NCI-H1105 (cell line): ENCODE measurements at places on chromosomes 7 and 10.

DNA sequence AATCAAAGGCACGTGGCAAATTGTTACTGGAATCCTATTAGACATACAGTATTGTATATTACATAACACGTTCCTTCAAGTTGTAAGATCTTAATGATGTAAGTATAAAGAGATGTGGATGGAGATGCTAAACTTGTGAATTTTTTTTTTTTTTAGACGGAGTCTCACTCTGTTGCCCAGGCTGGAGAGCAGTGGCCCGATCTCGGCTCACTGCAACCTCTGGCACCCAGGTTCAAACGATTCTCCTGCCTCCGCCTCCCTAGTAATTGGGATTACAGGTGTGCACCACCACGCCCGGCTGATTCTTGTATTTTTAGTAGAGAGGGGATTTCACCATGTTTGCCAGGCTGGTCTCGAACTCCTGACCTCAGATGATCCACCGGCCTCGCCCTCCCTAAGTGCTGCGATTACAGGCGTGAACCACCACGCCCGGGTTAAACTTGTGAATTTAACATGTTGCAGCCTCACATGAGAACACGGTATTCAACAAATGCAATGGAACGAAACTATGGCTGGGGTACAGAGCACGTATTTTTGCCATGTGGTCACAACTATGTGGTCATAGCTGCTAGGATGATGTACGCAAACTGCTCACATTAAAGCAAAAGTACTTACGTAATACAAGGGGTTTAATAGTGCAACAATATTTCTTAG lies 818 bp upstream of the SUPV3L1 start:
- no peak for DNase-seq

DNA sequence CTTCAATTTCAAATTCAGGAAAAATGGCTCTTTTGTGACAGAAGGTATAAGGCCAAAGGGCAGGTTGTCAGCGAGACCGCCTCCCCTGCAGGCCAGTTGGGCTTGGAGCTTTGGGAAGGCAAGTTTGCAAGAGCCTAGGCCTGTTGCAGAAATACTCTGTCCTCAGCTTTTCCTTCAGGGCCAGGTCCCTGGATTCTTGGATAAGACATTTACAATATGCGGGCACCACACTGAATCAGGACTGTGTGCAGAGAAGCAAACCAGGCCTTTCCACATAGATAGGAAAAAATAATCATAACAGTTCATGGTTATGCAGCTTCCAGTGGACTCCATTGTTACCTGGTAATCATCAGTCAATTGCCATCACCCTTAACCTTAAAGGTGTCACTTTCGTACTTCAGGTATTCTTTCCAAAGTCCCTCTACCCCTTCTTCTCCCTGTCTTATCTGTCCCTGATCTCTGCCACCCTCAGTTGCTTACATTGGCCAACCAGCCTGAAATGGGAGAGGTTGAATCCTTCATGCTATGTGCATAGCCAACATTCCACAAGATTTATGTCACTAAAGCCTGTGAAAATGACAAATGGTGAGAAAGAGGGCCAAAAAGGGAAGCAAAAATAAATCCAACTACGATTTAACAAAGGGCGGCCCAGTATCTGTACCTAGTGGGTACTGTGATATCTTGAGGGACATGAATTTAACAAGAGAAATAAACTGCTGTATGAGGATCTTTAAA lies 304.5 kb upstream of the NFE2L3 start:
- DNase-seq = no peak

GRCh38 chr10:74728225-74728624 lies 98.2 kb upstream of the KAT6B start:
- no peak for DNase-seq

- no peak for DNase-seq
These were observed 100.6 kb downstream of the LANCL2 start for GRCh38 chr7:55465691-55466090.

- DNase-seq = no peak
These were observed 91.9 kb upstream of the GATA3 start for GRCh38 chr10:7962592-7962991.

DNA sequence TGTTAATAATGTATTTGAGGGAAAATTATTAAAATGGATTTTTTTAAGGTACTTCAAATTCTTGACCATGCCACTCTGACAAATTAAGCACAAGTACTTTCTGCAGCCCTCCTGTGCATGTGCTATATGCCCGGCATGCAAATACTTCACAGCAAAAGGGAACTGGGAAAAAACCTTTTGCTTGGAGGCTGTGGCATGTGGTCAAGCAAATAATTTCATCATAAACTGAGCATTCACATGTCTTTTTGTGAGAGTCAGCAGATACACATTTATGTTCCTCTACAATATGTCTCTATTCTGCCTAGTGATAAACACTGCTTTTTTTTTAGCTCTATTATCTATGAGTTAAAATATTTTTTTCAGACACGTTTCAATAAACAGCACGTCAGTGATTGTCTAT lies 53.7 kb upstream of the SEMA3A start:
- no peak for DNase-seq

GRCh38 chr7:158421361-158421760 lies 166.3 kb downstream of the PTPRN2 start:
- DNase-seq = no peak

- no peak for DNase-seq
These were observed 32.0 kb downstream of the SRRM3 start for GRCh38 chr7:76233538-76234281.

DNA sequence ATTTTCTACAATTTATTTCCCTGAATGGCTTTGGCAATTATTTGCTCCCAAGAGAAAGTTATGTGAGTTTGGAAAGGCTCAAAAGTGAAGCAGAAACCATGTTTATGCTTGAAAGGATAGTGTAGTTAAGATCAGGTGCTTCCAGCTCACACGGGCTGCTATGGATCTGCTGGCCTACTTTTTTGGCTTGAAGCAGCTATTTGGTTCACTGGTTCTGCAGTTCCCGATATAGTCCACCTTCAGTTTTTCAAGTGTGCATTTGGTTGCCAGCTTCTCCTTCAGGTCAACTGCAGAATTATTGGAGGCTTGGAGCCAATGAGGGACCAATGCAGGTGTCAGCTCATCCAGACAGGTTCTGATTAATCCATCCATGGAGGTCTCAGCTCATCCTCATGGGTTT lies 484.3 kb upstream of the SEMA3A start:
- no peak for DNase-seq

GRCh38 chr10:70558295-70558694 lies 44.2 kb downstream of the PRF1 start:
- no peak for DNase-seq

DNA sequence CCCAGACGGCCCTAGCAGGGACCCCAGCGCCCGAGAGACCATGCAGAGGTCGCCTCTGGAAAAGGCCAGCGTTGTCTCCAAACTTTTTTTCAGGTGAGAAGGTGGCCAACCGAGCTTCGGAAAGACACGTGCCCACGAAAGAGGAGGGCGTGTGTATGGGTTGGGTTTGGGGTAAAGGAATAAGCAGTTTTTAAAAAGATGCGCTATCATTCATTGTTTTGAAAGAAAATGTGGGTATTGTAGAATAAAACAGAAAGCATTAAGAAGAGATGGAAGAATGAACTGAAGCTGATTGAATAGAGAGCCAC lies 184 bp downstream of the CFTR start:
- DNase-seq = no peak

GRCh38 chr7:87934699-87935383 lies 790 bp downstream of the ADAM22 start:
- DNase-seq = peak; percentile 45

DNA sequence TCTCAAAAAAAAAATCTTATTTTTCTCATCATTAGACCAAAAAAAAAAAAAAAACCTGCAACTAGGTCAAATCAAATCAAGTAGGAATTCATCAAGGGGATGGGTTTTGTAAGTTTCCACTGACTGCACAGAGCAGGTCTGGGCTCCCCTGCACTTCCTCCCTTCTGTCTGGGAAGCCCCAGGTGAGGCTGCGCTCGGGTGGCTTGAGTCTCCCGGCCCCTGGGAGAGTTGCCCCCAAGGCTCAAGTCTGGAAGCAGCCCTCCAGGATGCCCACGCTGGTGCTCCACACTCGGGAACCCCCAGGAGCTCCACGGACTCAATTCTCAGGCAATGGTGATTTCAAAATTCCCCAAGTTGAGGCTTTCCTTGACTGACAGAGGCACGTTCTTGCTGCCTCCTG lies 41.7 kb upstream of the RBM33 start:
- no peak for DNase-seq

DNA sequence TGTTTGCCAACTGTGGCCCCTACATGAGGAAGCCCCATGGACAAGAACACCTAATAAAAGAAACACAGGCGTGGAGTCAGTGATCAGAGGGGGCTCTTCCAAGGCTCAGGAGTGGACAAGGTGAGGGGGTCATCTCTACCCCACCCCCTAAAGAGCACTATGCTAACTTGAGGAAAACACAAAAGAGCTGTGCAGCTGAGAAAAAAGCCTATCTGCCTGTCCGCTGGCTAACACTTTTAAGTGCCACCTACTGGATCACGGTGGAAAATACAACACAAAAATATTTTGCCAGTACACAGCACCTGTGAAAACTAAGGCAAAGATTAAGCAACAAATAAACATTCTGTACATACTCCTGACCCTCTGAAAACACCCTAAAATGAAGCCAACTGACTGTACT lies 53.1 kb upstream of the COBL start:
- no peak for DNase-seq
